AG09309 (cell line): ENCODE measurements at places on chromosomes 3 and 15.

DNA sequence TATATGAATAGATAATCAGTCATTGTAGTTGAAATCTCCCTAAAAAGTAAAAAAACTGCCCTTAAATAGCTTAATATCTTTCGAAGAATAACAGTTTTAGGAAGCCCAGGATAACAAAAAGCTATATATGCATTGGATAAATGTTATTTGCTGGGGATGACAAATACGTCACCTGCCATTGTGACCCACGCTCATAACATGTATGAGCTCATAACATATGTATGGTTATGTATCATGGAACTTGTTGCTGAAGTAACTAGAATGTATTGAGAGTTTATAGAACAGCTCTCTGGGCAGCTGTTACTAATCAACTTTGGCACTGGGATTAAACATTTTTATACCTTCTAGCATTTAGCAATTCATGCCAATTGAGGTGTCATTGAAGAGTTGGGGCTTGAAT lies 1.7 kb upstream of the LRCH3 start:
- no peak for DNase-seq

DNA sequence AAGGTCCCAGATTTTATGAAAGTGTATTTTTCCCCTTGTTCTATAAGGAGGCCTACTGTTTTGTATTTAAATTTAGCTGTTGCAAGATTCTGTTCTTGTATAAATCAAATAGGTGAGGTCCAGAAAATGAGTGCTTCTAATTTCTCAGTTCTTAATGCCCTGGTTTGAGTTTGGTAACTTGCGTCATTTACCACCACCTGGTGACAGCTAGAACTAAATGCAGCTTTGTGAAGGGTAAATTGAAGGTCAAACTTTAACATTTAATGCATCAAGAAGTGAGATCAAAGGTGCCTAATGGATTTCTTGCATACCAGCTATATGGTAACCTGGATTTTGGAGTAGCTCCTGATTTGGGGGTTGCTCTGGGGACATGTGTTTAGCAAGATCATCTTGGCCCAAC lies 50.7 kb upstream of the POLR2M start:
- DNase-seq, result no peak

DNA sequence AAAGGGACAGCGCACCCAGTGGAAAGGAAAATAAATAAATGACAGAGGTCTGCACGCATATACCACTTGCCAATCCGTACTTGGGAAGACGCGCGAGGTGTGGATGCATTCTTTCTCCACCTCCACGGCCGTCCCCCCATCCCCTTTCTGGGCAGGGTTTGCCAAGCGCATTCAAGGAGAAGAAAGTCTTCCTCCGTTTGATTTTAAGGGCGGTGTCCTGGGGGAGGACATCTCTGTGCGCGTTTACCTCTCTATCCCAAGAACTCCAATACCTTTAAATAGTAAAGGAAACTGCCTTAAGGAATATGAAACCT lies 576 bp upstream of the MB21D2 start:
- no peak for DNase-seq

- no peak for DNase-seq
These were observed 623.3 kb downstream of the NSUN3 start for GRCh38 chr3:94686208-94686607.

GRCh38 chr15:98347001-98347400 lies 301.3 kb upstream of the IGF1R start:
- no peak for DNase-seq

GRCh38 chr3:70646635-70647034 lies 334.2 kb upstream of the MDFIC2 start:
- no peak for DNase-seq

GRCh38 chr3:165395188-165395587 lies 199.0 kb upstream of the SLITRK3 start:
- DNase-seq, result no peak

GRCh38 chr3:1962396-1963088 lies 136.1 kb upstream of the CNTN4 start:
- DNase-seq, result no peak

DNA sequence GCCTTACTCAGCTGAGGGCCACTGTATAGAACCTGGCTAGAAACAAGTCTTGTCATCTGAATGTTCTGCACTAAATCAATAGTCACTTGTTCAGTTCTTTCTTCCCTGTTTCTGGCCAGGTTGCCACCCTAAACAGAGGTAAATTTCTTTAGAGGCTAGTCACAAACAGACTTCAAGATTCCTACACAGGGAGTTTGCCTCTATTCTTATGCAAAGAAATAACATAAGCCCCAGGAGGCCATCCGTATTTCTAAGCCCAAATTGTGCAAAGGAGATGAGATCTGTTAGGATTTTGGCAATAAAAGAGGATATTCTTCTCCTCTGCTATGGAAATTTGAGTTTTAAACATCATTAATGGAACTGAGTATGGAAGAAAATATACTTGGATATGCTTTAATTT lies 4.9 kb downstream of the ZIC4 start:
- DNase-seq, result no peak

GRCh38 chr3:9290566-9290965 lies 41.1 kb upstream of the SRGAP3 start:
- DNase-seq, result no peak

- DNase-seq, result no peak
These were observed 168.0 kb upstream of the SMAD3 start for GRCh38 chr15:66897416-66897815.

DNA sequence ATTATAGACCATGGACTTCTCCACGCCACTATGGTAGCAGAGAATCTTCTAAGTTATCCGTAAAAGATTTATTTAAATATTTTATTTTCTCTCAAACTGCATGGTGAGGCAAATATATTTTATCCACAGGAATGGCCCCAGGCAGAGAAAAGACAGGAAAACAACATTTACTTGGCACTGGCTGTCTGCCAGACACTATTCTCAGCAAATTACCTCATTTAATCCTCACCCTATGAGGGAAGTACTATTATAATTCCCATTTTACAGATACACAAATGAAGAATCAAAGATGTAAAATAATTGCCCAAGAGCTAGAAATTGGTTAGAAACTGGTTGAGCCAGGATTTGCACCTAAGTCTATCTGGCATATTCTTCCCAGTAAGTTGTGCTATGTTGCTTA lies 361.4 kb upstream of the IL12A start:
- no peak for DNase-seq

- DNase-seq, result no peak
These were observed 21.1 kb downstream of the DET1 start for GRCh38 chr15:88525418-88525817.

- peak; percentile 61 for DNase-seq
These were observed 139.6 kb downstream of the RBPMS2 start for GRCh38 chr15:64635499-64636495.

DNA sequence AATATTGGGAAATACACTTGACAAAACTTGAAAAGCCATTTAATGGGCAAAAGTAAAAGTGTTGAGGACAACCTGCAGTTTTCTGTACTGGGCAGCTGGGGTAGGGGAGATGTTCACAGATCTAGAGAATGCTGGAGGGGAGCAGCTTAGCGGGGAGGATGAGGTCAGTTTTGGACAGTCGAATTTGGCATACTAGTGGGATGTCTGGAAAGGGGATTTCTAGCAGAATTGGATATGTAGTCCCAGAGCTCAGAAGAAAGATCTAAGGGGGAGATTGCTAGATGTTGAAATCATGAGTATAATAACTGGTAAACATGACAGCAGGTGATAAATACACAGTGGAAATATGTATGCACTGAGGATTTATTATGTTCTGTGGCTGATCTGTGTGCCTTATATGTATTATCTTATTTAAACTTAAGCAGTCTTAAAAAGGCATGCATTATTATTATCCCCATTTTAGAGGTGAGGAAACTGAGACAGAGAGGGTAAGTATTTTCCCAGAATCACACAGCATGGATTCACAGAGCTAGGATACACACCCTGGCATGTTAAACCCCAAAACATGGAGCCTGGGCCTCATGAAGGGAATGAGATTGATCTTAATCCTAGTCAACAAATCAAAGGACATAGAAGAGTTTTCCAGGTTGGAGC lies 42.7 kb downstream of the TLNRD1 start:
- DNase-seq, result no peak

DNA sequence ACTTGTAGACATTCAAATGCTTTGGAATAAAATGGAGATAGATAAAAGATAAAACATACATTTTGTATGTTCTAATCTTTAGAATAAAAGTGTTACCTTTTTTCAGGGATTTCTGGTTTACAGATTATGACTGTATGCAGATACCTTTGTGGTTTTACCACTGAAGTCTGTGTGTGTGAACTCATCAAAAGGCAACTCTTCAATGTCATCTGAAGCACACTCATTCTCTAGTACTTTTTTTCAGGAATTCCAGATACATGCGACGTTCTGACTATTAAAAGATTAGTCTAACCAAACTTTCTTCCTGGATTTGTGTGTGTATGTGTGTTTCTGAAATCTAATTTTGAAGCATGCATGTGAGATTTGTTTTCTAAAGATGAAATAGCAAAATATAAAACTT lies 188.6 kb downstream of the NLGN1 start:
- DNase-seq, result no peak

GRCh38 chr3:153372326-153372725 lies 210.3 kb downstream of the RAP2B start:
- peak; percentile 57 for DNase-seq

DNA sequence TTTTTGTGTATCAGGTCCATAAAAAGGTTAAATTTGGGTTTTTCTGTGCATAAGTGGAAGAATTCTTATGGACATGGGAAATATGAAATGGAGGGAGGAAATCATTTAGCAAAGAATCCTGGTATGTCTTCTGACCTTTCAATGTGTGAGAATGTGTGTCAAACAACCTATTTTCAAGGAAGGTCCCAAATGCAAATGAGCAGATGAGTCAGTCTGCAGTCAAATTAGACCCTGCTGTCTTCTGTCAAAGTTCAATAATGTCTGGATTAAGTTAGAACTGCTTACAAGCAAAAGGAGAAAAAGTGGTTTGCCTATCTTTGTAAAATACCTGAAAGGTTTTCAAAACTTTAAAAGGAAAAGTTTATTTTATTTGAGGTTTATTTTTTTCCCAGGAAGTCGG lies 15.3 kb downstream of the FBN1 start:
- no peak for DNase-seq

DNA sequence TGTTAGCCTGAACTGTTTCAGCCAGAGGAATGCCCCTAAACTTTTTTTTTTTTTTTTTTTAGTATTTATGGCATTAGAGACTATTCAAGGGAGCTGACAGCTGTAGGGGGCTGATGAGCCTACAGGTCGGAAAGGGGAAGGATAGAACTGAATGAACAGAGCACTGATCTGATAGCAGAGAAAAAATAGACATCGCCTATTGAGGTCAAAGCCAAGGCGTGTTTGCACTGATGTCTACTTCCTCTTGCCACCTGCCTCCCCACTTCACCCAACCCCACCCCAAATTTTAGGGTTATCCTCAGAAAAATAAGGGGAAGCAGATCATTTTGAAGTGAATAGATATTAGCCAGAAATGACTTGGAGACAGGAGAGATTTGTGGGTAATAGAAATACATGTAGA lies 3.0 kb upstream of the ZMAT3 start:
- no peak for DNase-seq

DNA sequence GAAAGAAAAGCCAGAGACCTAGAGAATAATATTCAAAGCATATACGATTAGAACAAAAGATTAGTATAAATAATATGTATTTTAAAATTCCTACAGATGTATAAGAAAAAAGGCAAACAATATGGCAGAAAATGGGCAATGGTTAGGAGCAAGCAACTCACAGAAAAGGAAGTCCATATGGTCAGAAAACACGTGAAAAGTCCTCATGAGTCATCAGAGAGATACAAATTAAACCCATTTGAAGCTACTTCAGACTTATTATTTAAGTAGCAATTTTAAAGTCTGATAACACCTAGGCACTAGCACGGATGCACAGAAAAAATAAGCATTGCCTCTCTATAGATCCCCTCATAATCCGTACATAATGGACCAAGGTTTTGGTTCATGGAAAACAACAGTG lies 25.6 kb downstream of the SLC7A14 start:
- DNase-seq, result no peak

DNA sequence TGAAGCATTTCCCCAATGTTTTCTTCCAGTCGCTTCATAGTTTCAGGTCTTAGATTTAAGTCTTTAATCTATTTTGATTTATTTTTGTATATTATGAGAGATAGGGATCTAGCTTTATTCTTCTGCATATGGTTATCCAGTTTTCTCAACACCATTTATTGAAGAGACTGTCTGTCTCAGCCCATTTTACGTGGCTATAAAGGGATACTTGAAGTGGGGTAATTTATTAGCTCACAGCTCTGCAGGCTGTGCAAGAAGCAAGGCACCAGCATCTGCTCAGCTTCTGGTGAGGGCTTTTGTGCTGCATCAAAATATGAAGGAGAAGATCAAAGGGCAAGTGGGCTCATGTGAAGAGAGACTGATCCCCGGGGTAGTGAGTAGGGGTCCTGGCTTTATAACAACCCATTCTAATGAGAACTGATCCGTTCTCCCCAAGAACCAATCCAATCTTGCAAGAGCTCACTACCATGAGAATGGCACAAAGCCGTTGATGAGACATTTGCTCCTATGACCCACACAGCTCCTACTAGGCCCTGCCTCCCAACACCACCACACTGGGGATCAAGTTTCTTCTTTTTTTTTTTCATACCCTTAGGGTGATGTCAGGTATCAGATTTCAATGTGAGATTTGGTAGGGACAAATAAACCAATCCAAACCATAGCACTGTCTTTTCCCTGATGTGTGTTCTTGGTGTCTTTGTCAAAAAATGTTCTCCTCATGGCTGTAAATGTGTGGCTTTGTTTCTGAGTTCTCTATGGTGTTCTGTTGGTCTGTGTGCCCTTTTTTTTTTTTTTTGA lies 63.2 kb downstream of the IQGAP1 start:
- peak; percentile 25 for DNase-seq

DNA sequence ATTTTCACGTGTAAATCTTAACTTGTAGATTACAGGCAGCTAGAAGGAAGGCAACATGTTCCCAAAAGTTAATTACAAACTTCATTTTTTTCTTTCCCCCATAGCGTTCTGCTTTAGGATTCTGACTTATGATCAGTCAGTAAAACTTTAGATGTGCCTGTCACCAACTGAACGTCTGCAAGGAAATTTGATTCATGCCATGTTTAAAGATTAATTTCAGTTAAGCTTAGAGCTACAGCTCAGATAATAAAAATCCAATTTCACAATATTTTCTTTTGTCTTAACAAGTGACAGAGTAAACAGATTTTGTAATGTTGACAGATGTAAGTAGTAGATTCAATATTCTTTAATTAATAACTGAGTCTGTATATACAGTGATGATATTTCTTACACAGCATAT lies 253.1 kb downstream of the NFKBIZ start:
- no peak for DNase-seq

- DNase-seq, result no peak
These were observed 87.8 kb downstream of the KLHL25 start for GRCh38 chr15:85706779-85707518.

GRCh38 chr15:84598993-84599392 lies 1.8 kb upstream of the ZSCAN2 start:
- no peak for DNase-seq

- peak; percentile 50 for DNase-seq
These were observed 271.4 kb upstream of the RARB start for GRCh38 chr3:25156626-25157025.

- no peak for DNase-seq
These were observed 80.9 kb upstream of the FAM98B start for GRCh38 chr15:38373016-38373415.

DNA sequence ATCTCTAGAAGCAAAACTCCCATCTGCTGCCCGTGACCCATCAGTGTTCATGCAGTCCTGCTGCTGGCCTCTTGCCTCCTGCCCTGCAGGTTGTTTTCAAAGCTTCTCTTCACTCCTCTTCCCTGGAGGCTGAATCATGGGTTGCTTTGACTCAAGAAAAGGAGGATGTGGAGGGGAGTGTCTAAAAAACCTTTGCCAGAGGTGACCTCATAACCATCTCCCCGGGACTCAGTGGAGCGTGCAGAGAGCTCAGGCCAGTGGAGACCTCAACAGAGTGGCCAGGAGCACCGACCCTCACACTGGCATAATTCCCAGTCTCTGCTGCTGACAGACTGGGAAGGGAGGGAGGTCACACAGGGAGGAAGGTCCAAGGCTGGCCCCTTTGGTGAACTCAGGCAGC lies 60.9 kb upstream of the ITGA11 start:
- no peak for DNase-seq
